Activated naive CD8-positive, alpha-beta T cell treated with anti-CD3 and anti-CD28 coated beads for 36 hours (primary cell): ENCODE measurements at places on chromosomes 3 and 15. TPM values are rescaled to one million over a fixed set of nuclear protein-coding genes. Genes with fewer than 3 reads are reported as not detected.

Gene SLC6A1
- not detected for total RNA-seq

Gene LRRIQ4
- total RNA-seq = 0.49 TPM

Gene ITGA11
- total RNA-seq = 1.7 TPM

Gene ALDH1A2
- 0.90 TPM for total RNA-seq

Gene SMCO1
- total RNA-seq = not detected

Gene WDR93
- not detected for total RNA-seq

GRCh38 chr3:24450160-24450907 is 44.3 kb downstream of the THRB start:
- H3K36me3 ChIP-seq = no peaks in the 10 kb centered on the region
- H3K4me3 ChIP-seq = no peak overlapping the region
- no peaks in the 10 kb centered on the region for H3K27me3 ChIP-seq

DNA sequence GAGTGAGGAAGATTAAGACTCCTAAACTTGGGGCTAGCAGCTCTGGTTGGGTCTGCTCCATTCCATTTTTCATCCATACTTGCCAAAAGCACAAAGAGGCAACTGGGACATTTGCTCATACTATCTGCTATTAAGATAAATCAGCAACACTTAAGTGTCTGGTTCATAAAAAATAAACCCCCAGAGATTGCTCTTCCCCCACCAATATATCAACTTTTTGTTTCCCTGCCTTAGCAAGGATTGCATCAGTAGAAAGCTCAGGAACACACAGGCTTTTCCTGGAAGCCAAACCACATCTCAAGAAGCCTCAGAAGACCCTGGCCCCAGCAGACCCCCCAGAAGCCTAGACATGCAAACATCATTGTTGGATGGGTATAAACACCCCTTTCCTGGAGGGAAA is 232.4 kb upstream of the WNT5A start:
- H3K27me3 ChIP-seq = peaks cover 18% of the 10 kb centered on the region
- H3K4me1 ChIP-seq = no peaks in the 10 kb centered on the region
- no peak for DNase-seq
- H3K27ac ChIP-seq = no peak overlapping the region
- H3K36me3 ChIP-seq = no peaks in the 10 kb centered on the region

DNA sequence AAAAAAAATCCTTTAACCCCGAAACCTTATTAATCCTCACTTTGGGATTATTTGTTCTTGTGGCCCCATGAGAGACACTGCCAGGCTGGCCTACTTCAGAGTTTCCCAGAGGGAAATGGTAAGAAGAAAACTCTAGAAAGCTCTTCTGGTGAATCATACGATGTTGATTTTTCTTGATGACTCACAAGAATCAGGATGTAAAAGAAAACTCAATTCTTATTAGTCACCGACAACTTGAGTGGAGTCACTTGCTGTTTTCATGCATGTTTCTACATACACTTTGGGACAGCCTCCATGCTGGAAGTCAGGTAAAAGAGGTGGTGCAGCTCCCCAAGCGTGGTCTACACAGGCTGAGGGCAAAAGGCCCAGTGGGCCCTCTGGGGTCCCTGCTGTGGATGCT is 42.8 kb downstream of the MYO5C start:
- no peak overlapping the region for H3K4me3 ChIP-seq
- no peaks in the 10 kb centered on the region for H3K36me3 ChIP-seq
- no peak overlapping the region for H3K27ac ChIP-seq
- peaks cover 10% of the 10 kb centered on the region for H3K4me1 ChIP-seq
- no peaks in the 10 kb centered on the region for H3K27me3 ChIP-seq
- DNase-seq = no peak

DNA sequence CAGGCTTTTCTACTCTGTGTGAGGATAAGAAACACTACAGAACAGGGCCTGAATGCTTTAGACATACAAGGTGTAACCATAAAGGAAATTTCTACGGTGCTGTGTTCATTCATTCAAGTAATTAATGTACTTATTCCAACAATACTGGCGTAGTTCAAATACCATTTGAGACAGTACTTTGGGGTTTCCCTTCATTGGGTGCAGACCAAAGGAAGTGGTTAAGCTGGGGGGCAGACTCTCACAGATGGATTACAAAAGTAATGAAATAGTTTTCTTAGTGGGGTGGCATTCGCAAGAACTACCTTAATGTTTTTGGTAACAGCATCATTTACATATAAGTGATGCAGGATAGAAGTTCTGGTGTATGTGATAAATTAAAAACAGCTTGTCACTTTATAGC is 65.9 kb downstream of the BTD start:
- peaks cover 19% of the 10 kb centered on the region for H3K4me1 ChIP-seq
- no peak overlapping the region for H3K27ac ChIP-seq
- peak; percentile 40 for DNase-seq
- H3K27me3 ChIP-seq = no peaks in the 10 kb centered on the region

- H3K27me3 ChIP-seq = peaks cover 14% of the 10 kb centered on the region
- no peak overlapping the region for H3K27ac ChIP-seq
- no peaks in the 10 kb centered on the region for H3K36me3 ChIP-seq
- H3K4me3 ChIP-seq = no peak overlapping the region
Observed at GRCh38 chr15:69039516-69040225, 25.2 kb downstream of the NOX5 start.

- H3K4me1 ChIP-seq = peaks cover 56% of the 10 kb centered on the region
- no peak for DNase-seq
- no peak overlapping the region for H3K27ac ChIP-seq
- H3K36me3 ChIP-seq = peaks cover 5% of the 10 kb centered on the region
- no peak overlapping the region for H3K4me3 ChIP-seq
Observed at GRCh38 chr3:133479401-133479800, 79.5 kb downstream of the BFSP2 start.

DNA sequence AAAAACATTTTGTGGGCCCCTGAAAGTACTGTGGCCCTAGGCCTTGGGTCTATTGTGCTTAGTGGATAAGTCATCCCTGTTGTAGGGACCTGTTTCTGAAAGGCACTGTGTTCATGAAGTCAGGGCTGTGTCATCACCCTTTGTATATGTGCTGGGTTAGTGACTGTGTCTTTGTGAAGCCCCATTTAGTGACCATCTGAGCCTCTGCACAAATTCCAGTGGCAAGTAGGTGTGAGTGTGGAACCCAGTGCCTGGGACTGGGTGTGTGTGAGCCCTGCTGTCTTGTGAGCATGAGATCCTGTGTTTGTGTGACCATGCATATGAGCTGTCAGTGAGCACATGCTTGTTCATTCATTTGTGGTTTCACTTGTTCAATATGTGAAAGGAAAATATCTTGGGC is 1.2 kb upstream of the HYAL1 start:
- no peak overlapping the region for H3K27ac ChIP-seq
- H3K4me3 ChIP-seq = no peak overlapping the region
- H3K36me3 ChIP-seq = no peaks in the 10 kb centered on the region
- H3K27me3 ChIP-seq = no peaks in the 10 kb centered on the region

DNA sequence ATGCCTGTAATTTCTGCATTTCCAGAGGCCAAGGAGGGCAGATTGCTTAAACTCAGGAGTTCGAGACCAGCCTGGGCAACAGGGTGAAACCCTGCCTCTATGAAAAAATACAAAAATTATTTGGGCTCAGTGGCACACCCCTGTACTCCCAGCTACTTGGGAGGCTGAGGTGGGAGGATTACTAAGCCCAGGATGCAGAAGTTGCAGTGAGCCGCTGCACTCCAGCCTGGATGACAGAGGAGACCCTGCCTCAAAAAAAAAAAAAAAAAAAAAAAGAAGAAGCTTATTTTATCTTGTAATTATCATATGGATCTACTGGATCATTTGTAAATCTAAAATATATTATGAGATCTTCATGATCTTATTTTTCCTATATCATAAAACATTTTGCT is 84.1 kb downstream of the PPCDC start:
- no peak for DNase-seq
- H3K36me3 ChIP-seq = peaks cover 2% of the 10 kb centered on the region
- H3K27me3 ChIP-seq = peaks cover 26% of the 10 kb centered on the region
- peaks cover 31% of the 10 kb centered on the region for H3K4me1 ChIP-seq

- H3K27ac ChIP-seq = no peak overlapping the region
- H3K36me3 ChIP-seq = no peaks in the 10 kb centered on the region
- no peak for DNase-seq
- no peaks in the 10 kb centered on the region for H3K4me1 ChIP-seq
- H3K4me3 ChIP-seq = no peak overlapping the region
Observed at GRCh38 chr3:126130081-126130855, 46.3 kb upstream of the SLC41A3 start.

DNA sequence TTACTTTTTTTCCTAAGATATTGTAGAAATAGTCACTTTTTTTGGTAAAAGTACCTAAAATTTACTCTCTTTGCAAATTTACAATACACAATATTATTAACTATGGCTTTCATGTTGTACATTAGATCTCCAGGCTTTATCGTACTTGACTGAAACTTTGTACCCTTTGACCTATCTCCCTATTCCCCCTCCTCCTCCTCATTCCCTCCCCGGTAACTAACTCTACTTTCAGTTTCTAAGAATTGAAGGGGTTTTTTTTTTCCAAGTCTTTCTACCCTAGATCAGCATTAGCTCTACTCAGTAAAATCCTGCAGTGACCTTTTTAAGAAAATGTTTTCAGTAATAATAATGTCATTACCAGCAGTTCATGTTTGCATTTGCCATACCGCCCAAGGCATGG is 10.1 kb downstream of the HACL1 start:
- no peak overlapping the region for H3K27ac ChIP-seq
- H3K27me3 ChIP-seq = no peaks in the 10 kb centered on the region
- H3K4me1 ChIP-seq = peaks cover 6% of the 10 kb centered on the region

DNA sequence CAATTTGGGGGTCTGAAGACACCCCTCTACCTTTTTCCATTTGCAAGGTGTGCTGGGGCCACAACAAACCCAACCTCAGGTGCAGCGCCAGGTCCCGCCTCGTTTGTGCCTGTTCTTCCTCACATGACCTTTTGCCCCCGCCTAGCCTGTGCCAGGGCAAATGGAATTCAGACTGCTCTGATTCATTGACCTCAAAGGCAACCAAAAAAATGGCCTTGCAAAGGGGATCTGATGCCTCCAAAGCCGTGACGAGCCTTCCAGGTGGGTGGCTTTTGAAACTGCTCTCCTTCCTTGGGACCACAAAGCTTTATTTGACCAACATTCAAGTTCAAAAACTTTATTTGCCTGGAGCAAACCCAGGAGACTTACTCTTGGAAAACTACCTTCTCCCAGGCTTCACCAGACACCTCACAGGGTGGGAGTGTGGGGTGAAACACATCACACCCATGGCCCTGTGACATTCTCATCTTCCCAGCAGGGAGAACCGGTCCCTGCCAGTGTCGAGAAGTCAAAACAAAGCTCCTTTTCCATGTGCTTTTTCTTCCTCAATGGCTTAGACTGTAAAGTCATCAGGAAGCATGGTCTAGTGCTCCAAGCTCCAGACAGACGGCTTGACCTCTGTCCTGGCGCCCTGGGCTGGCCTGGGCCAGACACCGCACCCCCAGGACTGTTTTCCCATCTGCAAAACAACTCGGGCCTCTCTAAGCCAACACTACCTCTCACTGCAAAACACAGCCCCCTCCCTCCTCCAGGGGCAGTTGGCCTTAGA is 103.9 kb upstream of the HES1 start:
- H3K27ac ChIP-seq = no peak overlapping the region
- no peak for DNase-seq
- no peaks in the 10 kb centered on the region for H3K27me3 ChIP-seq
- no peak overlapping the region for H3K4me3 ChIP-seq
- H3K4me1 ChIP-seq = no peaks in the 10 kb centered on the region
- no peaks in the 10 kb centered on the region for H3K36me3 ChIP-seq

- peaks cover 64% of the 10 kb centered on the region for H3K4me1 ChIP-seq
- H3K27ac ChIP-seq = peak overlapping the region; percentile 72
- DNase-seq = no peak
- peaks cover 33% of the 10 kb centered on the region for H3K36me3 ChIP-seq
- peak overlapping the region; percentile 61 for H3K4me3 ChIP-seq
Observed at GRCh38 chr3:114234745-114235144, 2.6 kb downstream of the ZNF80 start.

DNA sequence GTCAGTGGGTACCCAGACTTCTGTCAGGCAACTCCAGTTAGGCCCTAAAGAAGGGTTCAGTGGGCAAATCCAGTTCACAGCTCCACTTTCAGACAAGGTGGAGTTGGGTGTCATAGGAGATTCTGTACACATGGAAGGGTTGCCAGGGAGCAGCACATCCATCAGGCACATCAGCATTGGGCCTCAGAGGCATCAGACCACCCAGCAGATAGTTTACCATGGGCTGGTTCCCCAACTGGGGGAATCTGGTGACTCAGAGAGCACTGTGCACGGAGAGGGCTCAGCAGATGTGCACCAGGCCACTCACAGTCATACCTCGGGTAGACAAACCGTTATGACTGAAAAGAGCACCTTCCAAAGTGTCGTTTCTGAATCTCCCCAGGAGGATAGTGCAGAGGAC is 27.2 kb downstream of the SYNM start:
- DNase-seq = no peak
- H3K4me3 ChIP-seq = no peak overlapping the region
- no peaks in the 10 kb centered on the region for H3K4me1 ChIP-seq
- no peaks in the 10 kb centered on the region for H3K27me3 ChIP-seq
- no peak overlapping the region for H3K27ac ChIP-seq

- H3K27ac ChIP-seq = no peak overlapping the region
- H3K4me3 ChIP-seq = no peak overlapping the region
- no peaks in the 10 kb centered on the region for H3K36me3 ChIP-seq
- H3K27me3 ChIP-seq = no peaks in the 10 kb centered on the region
- H3K4me1 ChIP-seq = no peaks in the 10 kb centered on the region
- DNase-seq = no peak
Observed at GRCh38 chr3:165503825-165504224, 307.6 kb upstream of the SLITRK3 start.

- H3K4me3 ChIP-seq = no peak overlapping the region
- no peak overlapping the region for H3K27ac ChIP-seq
- peaks cover 11% of the 10 kb centered on the region for H3K4me1 ChIP-seq
- DNase-seq = no peak
Observed at GRCh38 chr15:49223536-49224274, 53.7 kb downstream of the GALK2 start.

- no peak overlapping the region for H3K4me3 ChIP-seq
- no peaks in the 10 kb centered on the region for H3K36me3 ChIP-seq
- H3K27ac ChIP-seq = no peak overlapping the region
- H3K27me3 ChIP-seq = peaks cover 5% of the 10 kb centered on the region
Observed at GRCh38 chr15:39558421-39558820, 22.5 kb upstream of the THBS1 start.
